Endothelial cell of umbilical vein (primary cell): ENCODE measurements at places on chromosomes 1 and 21. TPM values are rescaled to one million over a fixed set of nuclear protein-coding genes. Genes with fewer than 3 reads are reported as not detected.

The S100A7 gene
- total RNA-seq, result not detected in 2 replicates

The ADAMTSL4 gene
- total RNA-seq, result 0.37 and 0.73 TPM in 2 replicates

The GPR37L1 gene
- not detected in 2 replicates for total RNA-seq

The ARMH1 gene
- total RNA-seq, result not detected in 2 replicates

The NDUFS5 gene
- 325 and 327 TPM in 2 replicates for total RNA-seq

The B3GALT2 gene
- not detected in 2 replicates for total RNA-seq

The SLC35F3 gene
- total RNA-seq, result not detected in 2 replicates

The GNG4 gene
- total RNA-seq, result not detected in 2 replicates

The NTPCR gene
- 30.3 and 35.3 TPM in 2 replicates for total RNA-seq

The CDK18 gene
- 0.32 and 1.2 TPM in 2 replicates for total RNA-seq

The ADCY10 gene
- total RNA-seq, result not detected in 2 replicates

The KISS1 gene
- total RNA-seq, result 1.00 and 3.9 TPM in 2 replicates

The FABP3 gene
- total RNA-seq, result 0.84 and 1.8 TPM in 2 replicates

The RRP1B gene
- total RNA-seq, result 39.9 and 40.1 TPM in 2 replicates

The BSND gene
- not detected in 2 replicates for total RNA-seq

The TMPRSS3 gene
- not detected in 2 replicates for total RNA-seq

The KRTAP12-2 gene
- total RNA-seq, result not detected in 2 replicates

The RNU1-3 gene
- 1,319 and 2,019 TPM in 2 replicates for total RNA-seq

The NLRP3 gene
- 0.07 and 0.24 TPM in 2 replicates for total RNA-seq

The DNAJC6 gene
- total RNA-seq, result 2.7 and 4.9 TPM in 2 replicates

The PPP1R15B gene
- total RNA-seq, result 39.8 and 41.7 TPM in 2 replicates

The PLEKHM2 gene
- 67.5 and 71.5 TPM in 2 replicates for total RNA-seq

The OLFML3 gene
- 1.7 and 3.4 TPM in 2 replicates for total RNA-seq

The CYP4Z1 gene
- total RNA-seq, result not detected in 2 replicates

The FBLIM1 gene
- total RNA-seq, result 363 and 394 TPM in 2 replicates

The ARHGAP29 gene
- 199 and 215 TPM in 2 replicates for total RNA-seq

The FCRL2 gene
- not detected in 2 replicates for total RNA-seq

The BNIPL gene
- total RNA-seq, result 0.42 and 0.67 TPM in 2 replicates

The PDPN gene
- total RNA-seq, result not detected in 2 replicates

The SPATA45 gene
- not detected in 2 replicates for total RNA-seq

The DLGAP3 gene
- 0.12 and 0.20 TPM in 2 replicates for total RNA-seq

The AMPD2 gene
- total RNA-seq, result 69.4 and 82.7 TPM in 2 replicates

The C1orf87 gene
- total RNA-seq, result not detected in 2 replicates

The TMEM125 gene
- not detected in 2 replicates for total RNA-seq

The SEMA4A gene
- 1.5 and 1.6 TPM in 2 replicates for total RNA-seq

The GJC2 gene
- 0.90 and 1.2 TPM in 2 replicates for total RNA-seq

The IL12RB2 gene
- 0.42 and 0.48 TPM in 2 replicates for total RNA-seq

The ADGRL4 gene
- 143 and 205 TPM in 2 replicates for total RNA-seq

The DARS2 gene
- total RNA-seq, result 30.5 and 33.6 TPM in 2 replicates

The CR1L gene
- not detected in 2 replicates for total RNA-seq

The LCE1E gene
- not detected in 2 replicates for total RNA-seq

The CACNA1S gene
- not detected in 2 replicates for total RNA-seq
